Lower leg skin (tissue), 4 donors: ENCODE measurements at places on chromosomes 5 and 9.

- DNase-seq, result no peak
These were observed 22.2 kb downstream of the SCAI start for GRCh38 chr9:125121146-125121545.

- DNase-seq, result peak; percentile 88
These were observed at the start of gene MPDZ for GRCh38 chr9:13279284-13280141. Gene MPDZ, minus strand, starts transcription at chr9:13279692. Its CDS starts 29,377 bp downstream, at chr9:13250315.

- no peak for DNase-seq
These were observed 90.3 kb upstream of the APC start for GRCh38 chr5:112647428-112647827.

DNA sequence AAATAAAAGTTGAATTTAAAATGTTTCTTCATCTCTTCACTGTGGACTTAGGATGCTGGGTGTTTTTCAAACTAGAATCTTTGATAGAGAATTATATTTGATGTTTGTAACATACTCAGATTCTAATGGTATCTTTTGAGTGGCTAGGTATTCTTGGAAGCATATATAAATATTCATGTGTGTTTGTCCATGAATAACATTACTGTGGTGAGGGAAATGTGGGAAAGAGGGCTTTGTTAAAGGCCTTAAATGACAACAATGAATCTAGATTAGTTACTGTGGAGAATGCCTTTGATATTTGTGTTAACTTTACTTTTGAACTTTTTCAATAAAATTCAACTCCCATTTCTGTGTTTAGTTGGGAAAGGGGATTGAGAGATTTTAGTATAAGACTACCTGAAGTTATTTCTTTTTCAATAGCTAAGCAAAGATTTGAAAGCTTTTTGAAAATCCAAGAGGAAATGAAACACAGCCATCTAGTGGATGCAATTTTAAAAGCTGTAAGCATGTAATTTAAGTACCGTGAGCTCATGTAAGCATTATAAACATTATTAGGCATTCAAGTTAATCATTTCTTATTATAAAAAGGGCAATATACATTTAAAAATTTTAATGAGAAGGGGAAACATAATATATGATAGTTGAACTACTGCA, 69.6 kb downstream of the CCDC171 start:
- DNase-seq, result no peak

DNA sequence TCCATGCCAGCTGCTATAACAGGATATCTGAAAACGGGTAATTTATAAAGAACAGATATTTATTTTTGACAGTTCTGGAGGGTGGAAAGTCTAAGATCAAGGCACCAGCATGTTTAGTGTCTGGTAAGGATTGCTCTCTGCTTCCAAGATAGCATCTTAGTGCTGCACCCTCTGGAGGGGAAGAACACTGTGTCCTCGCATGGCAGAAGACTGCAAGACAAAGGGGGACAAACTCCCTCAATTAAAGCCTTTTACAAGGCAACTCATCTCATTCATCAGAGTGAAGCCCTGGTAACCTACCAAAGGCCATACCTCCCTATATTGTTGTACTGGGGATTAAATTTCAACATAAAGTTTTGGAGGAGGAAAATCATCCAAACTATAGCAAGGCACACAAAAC, 298.9 kb upstream of the EDIL3 start:
- no peak for DNase-seq

DNA sequence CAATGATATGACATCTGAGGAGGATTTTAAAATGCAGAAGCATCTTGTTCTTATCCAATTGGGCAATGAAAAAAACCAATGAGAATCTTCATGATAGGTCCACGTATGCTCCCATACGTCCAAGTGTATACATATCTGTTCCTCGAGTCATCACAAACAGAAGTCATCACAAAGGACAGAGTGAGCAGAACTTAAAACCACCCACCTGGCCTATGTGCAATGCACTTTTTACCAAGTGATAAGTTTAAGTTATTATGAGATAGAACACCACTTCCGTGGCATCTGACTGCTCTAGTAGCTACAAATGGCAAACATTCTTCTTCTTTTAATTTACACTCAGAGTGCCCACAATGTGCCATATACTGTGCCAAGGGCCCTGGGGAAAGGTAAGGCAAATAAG, 82.4 kb downstream of the PPP2R2B start:
- DNase-seq, result no peak

DNA sequence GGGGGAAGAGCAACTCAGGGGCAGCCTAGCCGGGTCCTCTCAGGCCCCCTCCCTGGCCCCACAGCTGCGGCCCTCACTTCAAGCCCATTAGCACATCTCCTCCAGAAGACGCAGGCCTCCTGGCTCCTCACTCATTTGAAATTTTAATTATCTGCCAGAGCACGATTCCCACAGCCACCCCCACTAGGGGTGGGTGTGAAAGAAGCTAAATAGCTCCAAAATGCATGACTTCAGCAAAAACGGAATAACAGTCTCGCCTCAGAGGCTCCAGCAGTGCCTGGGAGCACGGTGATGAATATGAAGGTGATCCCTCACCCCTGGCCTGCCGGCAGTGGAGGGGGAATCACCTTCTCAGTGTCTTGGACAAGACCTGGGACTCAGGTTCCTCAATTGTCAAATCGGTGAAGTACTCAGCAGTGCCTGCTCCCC, 61.1 kb upstream of the HRH2 start:
- no peak for DNase-seq

DNA sequence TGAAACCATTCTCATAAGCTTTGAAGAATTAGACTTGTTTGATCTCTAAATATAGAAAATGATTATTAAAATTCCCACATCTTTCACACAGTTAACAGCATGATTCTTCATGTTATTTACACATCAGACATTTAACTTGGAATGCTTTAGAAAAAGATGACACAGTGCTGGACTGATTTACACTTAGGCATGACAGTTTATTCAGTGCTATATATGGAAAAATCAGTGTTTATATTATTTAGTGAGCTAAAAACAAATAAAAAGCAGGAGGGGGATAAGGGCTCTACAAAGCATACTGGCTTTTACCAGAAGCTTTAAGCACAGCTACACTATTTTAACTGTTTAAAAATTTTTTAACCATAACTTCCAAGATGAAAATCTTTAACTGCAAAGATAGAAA, 30.0 kb downstream of the CDC37L1 start:
- no peak for DNase-seq

DNA sequence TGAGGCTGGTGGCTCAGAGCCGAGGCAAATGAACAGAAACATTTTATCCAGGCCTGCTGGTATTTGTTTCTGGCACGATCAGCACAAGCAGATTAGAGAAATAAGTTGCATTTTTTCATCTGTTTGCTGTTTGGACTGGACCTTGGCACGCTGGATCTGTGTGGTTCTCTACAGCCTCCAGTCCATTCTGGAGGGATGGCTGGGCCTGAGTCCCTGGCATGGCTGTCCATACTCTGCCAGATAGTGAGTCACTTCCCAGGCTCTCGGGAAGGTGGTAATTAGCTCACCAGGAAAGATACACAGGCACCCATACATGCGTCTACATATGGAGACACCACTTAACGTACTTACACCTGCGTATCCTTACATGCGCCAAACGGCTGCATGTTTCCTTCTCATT, 78.6 kb downstream of the SPRY4 start:
- no peak for DNase-seq

GRCh38 chr5:172575416-172575815, 65.6 kb upstream of the NEURL1B start:
- DNase-seq, result no peak

DNA sequence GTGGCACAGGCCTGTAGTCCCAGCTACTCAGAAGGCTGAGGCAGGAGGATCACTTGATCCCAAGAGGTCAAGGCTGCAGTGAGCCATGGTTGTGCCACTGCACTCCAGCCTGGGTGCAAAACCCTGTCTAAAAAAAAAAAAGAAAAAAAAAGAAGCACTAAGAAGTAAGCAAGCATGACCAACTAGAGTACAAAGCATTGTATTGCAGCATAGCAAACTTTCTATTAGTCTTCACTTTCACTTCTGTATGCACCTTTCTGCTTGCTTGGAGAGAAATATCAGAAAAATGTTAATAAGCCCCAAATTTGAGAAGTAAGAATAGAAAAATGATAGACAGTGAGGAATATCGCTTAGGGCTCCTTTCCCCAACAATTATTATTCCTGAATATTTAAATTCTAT, 497.7 kb upstream of the WWC1 start:
- DNase-seq, result no peak

- DNase-seq, result no peak
These were observed 43.7 kb downstream of the CDH6 start for GRCh38 chr5:31237174-31237573.

DNA sequence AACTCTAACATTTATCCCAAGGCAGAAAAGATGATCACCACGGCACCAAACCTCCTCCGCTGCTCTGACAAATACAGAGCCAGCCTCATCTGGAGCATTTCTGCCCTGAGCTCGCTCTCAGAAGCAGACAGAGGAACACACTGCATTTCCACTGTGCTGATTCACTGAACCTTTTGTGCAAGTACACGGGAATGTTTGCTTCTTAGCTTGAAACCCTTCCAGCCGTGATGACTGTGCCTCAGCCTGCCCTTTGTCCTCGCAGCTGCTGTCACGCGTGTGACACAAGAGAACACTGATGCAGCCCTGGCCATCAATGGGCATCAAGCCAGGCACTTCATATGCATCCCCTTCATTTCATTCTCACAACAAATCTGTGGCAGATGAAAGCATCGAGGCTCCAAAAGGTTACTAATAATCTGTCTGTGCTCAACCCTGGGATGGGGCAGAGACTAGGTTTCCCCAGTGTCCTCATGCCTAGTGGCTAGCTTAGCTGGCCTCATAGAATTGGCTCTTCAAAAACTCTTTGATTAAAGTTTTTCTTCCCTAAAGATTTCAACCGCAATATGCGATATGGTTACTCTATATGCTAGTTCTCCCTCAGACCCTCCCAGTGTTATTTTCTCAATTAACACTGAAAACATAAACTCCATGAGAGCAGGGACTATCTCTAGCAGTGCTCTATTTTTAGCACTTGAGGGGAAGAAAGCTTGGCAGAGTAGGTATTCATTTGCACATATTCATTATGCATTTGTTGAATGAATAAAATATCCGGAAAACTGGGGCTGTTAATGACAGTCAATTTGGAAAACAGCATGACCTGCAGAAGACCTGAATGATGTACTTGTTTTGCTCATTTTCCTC, 7.3 kb downstream of the CDC14B start:
- peak; percentile 89 for DNase-seq

DNA sequence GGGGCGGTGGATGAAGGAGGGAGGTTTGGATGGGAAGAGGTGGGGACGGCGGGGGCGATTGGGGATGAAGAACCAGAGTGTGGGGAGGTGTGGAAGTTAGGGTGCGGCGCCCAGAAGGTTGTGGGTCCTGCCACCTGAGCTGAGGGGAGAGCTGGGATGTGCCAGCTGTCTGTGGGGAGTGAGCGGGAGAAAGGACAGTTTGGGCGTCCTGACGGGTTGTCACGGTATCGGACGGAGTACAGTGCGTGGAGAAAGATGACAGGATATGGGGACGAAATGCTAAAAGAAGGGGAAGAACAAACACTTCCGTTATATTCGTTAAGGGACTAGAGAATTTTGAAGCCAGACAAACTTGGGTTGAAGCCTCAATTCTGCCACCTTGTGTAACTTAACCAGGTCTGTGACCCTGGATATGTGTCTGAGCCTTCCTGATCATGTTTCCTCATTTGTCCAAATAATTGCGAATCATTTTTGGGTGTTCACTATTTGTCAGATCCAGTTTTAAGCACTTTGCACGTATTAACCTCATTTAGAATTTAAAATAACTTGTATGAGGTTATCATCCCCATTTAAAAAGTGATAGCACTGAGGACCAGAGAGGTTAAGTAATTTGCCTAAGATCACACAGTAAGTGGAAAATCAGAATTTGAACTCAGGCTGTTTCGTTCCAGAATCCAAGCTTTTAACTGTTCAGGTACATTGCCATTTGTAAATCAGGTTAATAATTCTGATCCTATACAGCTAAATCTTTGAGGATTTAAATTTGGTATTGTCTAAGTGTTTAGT, 689 bp downstream of the CNTRL start:
- no peak for DNase-seq

DNA sequence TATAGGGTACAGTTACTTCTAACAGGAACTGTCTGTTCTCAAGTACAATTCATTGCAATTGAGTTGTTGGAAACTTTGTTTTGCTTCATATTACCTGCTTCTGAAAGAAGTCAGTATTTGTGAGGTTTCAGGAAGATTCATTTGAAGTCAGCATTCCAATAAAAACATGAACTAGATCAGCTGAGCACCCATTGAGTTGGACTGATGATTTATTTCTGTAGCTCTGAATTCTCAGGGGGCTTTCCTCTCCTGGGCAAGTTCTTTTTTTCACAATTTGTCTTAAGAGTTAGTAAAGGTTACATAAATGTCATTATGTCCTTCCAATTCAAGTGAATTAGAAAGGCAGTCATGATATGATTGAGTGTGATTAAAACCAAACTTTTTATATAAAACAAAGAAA, 16.2 kb upstream of the KIF2A start:
- DNase-seq, result no peak

DNA sequence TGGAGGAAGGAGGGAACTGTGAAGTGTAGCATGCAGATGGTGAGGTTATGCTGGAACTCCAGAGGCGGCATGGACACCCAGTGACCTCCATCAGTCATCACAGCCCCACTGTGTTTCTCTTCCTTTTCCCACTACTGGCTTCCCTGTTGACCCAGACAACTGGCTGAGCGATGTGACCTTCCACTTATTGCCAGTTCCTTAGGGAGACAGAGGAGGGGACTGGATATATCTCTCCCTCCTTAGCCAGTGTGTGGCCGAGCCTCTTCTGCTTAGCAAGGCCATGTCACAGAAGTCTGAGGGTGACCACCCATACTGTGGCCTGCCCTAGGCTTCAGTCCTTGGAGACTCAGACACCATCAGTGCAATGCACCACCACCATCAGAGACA, 3.0 kb upstream of the PHYKPL start:
- no peak for DNase-seq

GRCh38 chr5:61467766-61468482, 135.9 kb downstream of the ZSWIM6 start:
- no peak for DNase-seq

DNA sequence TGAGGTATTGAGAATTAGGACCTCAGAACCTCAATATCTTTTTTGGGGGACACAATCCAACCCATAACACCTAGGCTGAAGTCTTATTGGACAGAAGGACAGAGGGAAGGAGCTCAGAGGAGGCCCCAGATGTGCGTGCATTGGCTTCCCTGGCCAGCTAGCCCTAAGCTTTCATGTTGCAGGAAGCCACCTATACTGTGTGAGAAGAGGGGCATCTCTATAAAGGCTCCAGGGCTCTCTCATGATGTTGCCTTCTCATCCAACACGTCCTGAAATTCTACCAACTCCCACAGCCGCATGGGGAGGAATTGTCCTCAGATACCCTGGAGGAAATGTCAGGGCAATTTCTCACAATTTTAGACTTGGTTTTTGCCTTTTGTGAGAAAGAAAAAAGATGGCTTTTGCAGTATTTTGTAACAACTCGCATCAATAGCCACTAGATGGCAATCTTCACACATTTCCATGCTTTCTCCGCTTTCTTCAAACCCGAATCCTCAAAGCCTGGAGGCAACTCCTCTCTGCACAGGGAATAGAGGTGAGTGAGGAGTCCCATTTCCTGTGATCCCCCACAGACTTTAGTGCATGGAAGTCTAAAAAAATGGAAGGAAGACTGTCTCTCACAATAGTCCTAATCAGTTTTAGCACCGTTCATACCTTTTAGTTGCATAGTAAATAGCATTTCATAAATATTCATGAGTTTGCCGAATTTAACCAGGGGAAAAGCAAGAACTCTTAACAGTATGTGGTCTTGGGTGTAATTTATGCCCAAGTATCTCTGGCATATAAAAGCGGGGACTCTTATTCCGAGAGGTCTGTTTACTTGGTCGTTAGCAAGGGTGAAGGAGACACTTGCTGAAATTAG, 7.4 kb upstream of the PPP3R2 start:
- no peak for DNase-seq
